Fibroblast of upper back skin (primary cell): ENCODE measurements at places on chromosomes 1 and 21.

GRCh38 chr1:234844479-234845031 lies 234.6 kb upstream of the IRF2BP2 start:
- DNase-seq = peak; percentile 31

- DNase-seq = no peak
These were observed 8.3 kb upstream of the ZNF669 start for GRCh38 chr1:247112479-247112781.

- peak; percentile 100 for DNase-seq
These were observed 18.8 kb downstream of the PTPRC start for GRCh38 chr1:198657550-198658064.

- DNase-seq = no peak
These were observed 48.5 kb downstream of the CAMTA1 start for GRCh38 chr1:6833804-6834203.

- DNase-seq = peak; percentile 44
These were observed 13.8 kb downstream of the HEYL start for GRCh38 chr1:39625462-39626273.

DNA sequence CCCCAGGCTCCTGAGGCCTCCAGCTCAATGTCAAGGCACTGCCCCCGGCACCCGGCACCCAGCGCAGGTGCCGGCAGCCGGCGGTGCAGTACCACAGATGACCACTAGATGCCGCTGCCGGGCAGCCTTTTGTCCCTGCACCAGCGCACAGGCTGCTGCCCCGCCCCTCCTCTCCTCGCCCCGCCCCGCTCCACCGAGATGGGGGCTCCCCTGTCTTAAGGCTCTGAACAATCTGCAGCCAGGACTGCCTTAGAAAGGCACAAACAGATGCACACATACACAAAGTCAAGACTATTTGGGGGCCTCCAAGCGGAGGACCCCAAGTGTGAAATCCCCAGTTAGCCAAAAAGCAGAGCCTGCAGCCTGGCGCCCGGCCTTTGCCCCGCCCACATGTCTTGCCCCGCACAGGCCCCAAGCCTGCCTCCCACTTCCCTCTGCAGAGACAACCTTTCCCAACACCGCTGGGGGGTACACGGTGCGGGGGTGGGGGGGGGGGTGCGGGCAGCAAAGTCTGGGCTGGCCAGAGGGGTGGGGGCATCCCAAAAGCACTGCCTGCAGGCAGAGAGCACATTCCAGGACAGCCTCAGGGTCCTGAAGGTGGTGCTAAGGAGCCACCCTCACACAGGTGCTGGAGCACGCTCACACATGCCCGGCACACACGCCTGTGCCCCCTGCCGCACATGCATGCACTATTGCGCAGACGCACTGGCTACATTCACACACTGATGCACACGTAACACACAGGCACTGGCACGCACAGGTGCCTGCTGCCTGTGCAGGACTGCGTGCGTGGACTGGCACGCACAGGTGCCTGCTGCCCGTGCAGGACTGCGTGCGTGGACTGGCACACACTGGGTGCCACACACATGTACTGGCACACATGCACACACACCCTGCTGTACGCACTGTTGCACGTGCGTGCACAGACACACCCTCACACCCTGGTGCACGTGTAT lies 37.1 kb downstream of the ARHGEF16 start:
- peak; percentile 30 for DNase-seq

GRCh38 chr1:154407198-154408091 lies 2.3 kb downstream of the IL6R start:
- DNase-seq = no peak

DNA sequence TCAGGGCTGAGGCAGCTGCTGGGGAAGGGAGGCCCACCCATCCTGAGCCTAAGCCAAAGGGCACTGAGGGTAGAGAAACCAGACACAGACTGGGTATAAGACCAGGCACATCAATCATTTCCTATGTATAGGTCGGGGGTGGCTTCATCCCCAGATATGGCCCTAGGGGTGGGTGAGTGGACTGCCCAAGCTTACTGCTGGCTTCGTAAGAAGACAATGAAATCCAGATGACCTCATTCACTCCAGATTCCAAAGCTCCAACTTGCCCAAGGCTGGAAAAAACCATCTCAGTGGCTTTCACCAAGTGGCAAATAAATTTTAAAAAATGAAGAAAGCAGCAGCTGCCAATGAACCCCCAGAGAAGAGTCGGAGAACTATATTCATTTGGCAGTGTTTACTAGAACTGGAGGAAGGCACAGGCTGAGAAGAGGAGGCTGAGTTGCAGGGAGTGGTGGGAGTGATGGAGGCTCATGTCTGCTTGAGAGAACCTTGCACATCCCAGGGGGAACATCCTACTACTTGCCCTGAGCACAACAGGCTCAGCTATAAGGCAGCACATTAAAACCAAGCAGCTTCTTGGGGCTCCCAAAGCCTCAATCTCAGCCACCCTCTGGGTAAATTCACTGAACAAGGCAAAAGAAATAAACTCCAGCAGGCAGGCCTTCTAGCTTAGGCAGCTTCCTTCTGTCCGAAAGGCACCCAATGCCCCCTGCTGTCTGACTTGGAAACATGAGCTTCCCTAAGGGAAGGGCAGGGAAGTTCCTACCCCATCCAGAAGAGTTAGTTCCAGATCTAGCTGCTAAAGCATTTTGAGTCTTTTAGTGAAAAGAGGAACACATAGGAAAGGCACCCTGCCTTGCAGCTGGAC lies 14.1 kb downstream of the PEA15 start:
- DNase-seq = peak; percentile 74
